ENCODE measurements at places on chromosomes 12 and 14.

GRCh38 chr14:65433157-65433556, 20.6 kb downstream of the FUT8 start:
- no peak for DNase-seq

DNA sequence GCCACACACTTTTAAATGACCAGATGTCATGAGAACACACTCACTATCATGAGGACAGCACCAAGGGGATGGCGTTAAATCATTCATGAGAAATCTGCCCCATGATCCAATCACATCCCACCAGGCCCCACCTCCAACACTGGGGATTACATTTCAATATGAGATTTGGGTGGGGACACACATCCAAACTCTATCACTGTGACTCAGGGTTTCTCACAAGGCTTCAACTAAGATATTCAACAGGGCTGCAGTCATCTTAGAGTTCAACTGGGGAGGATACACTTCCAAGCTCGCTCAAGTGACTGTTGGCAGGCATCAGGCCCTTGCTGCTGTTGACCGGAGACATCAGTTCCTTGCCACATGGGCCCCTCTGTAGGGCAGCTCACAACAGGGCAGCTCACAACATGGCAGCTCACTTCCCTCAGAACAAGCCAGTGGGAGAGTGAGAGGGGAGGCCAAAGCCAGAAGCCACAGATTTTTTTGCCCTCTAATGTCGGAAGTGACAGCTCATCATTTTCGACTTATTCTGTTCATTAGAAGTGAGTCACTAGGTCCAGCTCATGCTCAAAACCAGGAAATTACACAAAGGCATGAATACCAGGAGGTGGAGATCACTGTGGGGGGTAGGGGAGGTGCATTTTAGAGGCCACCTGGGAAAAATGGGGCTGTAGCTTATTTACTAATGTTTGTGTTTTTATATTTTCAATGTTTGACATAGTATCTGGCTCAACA, 50.8 kb upstream of the PTHLH start:
- DNase-seq: no peak

DNA sequence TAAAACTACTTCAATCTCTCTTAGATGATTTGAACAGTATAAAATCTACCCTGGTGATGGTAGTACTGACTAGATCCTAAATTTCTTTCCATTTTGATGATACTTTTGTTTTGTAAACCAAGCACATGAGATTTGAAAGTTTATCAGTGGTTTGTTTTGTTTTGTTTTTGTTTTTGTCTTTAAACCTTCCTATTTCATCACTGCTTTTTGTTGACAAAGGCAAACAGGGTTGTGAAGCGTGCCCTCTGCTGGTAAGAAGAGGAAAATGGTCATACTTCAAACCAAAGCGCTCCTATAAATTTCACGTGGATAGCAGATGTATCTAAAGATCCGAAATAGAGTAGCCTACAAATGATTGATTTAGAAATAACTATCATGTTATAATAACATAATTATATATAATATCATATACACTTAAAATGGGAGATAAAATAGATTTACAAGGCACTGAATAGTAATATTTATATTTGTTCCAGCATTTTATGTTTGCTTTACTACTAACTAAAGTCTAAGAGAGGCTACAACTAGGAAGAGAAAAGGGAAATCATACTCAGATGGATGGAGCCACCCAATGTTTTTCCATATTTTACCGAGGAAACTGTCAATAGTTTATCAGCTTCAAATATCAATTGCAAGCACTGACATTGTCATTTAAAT, 254.0 kb upstream of the USP15 start:
- peak; percentile 32 for DNase-seq

- no peak for DNase-seq
Observed at GRCh38 chr14:104296388-104297312, 158.3 kb downstream of the KIF26A start.

DNA sequence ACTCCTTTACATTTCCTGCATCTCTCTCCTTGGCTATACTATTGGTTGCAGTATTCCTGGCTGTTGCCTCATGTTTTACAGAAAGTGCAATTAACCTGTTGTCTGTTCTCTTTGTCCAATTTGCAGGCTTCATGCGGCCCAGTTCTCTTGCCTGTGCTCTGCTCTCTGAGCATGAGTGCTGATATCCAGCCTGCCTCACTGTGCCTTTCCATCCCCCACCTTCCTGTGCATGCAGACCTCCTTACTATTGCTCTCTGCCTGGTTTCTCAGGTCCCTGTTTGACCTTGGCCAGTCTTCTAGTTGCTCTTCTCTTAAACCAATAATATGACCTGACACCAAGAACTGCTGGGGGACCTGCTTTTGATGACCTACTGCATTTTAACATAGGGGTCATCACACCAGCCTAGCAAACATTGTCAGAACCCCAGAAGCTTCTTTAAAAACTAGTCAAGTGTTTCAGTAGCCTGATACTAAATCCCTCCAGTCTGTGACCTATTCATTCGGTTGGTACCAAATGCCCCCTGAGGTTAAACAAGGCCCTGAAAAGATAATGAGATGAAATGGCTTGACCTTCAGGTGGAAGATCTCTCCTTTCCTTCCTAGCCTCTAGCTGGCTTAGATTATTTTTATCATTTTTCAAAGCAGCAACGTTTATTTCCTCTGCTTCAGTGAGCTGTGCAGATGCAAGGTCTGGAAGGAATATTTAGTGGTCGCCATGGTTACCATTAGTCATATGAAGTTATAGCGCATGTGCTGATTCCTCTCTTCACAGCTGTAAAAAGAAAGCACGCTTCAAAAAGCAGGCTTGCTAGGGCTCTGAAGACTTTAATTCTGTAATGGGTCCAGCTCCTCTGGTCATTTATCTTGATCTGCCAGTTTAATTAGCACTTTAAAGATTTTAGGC, 216.5 kb downstream of the PHLDA1 start:
- no peak for DNase-seq

GRCh38 chr12:31325524-31325875, 450 bp downstream of the SINHCAF start:
- DNase-seq: no peak

All from neuronal stem cell (in vitro differentiated cells).